Dorsolateral prefrontal cortex (tissue), 122 donors: ENCODE measurements at places on chromosomes 6 and 20.

DNA sequence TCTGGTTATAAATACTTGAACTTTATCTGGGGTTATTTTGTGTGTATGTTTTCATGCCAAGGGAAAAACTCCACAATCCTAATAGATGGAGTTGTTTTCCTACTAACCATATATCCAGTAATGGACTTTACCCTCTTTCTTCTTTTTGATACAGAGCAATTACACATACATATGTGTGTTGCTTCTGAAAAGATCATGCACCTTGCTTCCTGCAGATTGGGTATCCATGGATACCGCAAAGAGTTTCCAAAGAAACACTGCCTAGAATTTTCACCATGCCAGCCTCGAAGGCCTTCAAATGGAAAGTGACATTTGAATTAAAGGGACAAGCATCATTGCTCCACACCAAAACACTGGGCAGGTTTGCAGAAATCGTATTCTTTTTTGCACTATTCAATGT, 26.8 kb downstream of the HDDC2 start:
- DNase-seq: no peak

- DNase-seq: no peak
Measured at GRCh38 chr6:151140767-151141166, 99.0 kb upstream of the AKAP12 start.

DNA sequence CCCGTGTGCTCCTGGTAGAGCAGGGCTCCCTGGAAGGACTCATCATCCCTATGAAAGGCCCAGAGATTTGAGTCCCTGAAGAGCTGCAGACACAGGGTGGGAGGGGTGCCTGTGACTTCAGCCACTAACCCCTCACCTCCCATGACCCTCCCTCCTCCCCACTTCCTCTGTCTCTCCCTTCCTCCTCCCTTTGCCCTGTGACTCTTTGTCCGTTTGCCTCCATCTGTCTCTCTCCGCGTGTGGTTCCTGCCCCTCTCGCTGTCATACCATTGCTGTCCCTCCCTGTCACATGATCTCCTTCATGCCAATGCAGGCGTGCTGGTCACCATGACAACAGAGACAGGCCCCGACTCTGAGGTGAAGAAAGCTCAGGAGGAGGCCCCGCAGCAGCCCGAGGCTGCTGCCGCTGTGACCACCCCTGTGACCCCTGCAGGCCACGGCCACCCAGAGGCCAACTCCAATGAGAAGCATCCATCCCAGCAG, 19.0 kb downstream of the EPB41L1 start:
- no peak for DNase-seq

- no peak for DNase-seq
Measured at GRCh38 chr6:37801605-37801940, 18.0 kb upstream of the ZFAND3 start.
